ENCODE measurements at places on chromosomes 2 and 18.

GRCh38 chr2:196125596-196125995 is 45.8 kb downstream of the STK17B start:
- no peak for DNase-seq

- DNase-seq: no peak
These were observed 602 bp downstream of the SNX17 start for GRCh38 chr2:27370816-27371620.

DNA sequence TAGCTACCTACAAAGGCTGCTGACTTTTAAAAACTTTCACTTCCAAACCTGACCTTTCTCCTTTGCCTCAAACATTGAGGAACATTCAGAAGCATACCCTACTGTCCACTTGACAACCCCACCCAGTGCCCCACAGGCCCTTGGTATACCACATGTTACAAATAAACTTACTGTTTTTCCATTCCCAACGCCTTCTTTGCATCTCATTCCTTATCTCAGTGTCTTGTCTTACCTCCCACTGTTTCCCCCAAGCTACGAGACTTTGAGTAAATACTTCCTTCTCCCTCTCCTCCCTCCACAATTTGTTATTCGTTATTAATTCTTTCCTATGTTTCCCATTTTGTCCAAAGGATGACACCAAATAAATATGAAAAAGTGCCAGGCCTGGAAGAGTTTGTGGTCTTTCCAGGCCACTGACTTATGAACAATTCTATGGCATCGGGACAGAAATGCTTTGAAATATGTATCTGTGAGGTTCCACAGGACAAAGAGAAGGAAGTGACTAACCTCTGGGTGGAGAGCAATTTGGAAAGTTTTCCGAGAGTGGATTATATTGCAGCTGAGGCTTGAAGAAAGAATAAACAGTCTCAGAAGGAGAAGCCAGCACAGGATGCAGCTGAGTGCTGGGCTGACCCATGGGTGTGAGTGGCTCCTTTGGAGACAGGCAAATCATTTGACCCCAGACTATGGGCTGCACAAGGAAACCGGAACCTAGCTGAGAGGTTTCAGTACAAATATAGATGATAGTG is 409.0 kb downstream of the LPIN1 start:
- DNase-seq: no peak

DNA sequence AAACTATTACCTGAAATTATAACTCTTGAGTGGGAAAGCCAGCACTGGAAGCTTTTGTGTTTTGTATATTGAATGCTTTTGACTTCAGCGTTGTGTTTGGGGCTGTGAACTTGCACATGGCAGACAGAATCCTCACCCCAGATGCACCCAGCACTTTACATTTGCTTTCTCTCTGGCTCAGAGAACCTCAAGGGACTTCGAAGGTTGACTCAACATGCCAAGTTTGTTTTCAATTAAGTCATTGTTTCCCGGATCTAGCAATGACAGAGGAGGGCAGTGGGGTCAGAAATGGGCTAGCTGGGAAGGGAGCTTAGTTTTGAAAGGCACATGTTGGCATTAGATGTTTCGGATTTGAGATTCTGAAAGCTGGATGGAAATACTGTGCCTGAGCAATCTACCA is 22.4 kb downstream of the TET3 start:
- no peak for DNase-seq

GRCh38 chr2:127324635-127325034 is 30.7 kb upstream of the ERCC3 start:
- peak; percentile 36 for DNase-seq

DNA sequence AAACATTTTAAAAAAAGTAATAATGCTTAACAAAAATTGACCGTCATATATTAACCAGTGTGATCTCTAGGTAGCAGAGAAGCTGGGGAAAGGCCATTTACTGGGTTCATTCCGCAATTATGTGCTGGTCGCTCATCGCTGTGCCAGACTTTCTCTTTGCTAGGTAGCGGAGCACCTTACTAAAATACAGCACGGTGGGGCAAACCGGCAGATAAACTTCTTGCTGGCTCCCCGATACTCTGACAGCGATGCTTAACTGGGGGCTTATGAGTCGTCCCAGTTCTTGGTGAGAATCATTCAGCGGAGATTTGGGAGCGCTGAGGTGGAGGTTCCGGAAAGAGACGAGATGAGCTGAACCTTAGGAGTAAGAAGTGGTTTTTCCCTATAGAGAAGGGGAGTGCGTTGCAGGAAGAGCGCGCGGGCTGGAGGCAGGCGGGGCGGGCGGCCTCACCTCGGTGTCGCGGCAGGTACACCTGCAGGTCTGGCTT is 605 bp downstream of the C2orf68 start:
- DNase-seq: no peak

DNA sequence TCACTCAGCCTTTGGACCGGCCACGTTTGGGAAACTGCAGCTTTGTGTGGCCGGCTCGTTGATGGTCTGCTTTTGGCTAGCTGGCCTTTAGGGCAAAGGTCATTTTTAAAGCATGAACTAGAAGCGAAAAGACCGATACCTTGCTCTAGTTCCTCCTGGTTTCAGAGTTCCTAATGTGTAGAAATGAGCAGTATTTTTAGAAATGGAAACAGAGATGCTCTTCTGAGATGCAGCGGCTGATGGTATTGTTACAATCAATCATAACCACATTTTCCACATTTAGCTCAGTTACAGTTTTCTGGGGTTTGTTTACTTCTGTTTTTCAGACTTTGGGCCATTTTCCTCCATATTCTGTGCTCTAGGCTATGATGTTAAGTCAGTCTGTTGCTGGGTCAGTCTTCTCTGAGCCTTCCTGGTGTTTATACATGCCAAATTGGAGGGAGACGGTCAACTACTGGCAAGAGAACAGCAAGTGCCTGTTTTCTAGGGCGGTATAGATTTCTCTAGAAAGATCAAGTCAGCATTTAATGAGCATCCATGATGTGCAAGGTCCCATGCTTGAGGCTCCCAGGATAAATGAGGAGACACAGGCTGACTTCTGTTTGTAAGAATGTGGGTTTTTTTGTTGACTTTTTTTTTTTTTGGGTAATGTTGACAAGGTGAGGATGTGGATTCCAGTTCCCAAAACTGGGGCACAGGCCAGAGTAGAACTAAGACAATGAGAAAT is 28.0 kb downstream of the RNF144A start:
- no peak for DNase-seq

Data from NCI-H460 (cell line).